ENCODE measurements at places on chromosomes 3 and 15. TPM values are rescaled to one million over a fixed set of nuclear protein-coding genes. Genes with fewer than 3 reads are reported as not detected.
A peak's percentile ranks its signal among the peaks of the same experiment; 100 is the strongest.

DNA sequence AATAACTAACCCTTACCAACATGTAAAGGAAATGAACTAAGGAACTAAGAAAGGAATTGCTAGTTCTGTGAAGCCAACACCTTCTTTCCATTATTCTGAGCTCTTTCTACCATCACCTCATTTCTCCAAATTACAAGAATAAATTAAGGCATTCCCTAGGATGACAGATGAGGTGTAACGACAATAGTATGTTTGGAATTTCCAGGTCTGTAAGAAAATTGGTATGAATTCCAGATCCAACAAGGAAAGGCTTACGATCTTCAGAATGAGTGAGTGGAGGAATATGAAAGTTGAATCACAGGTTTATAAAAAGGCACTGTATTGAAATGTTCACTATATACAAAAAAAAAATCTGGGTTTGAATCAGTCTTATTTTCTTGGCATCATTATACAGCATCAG, 4.5 kb upstream of the NANOGP8 start:
- DNase-seq, result no peak
- no peak overlapping the region for H3K4me3 ChIP-seq
- no peaks in the 10 kb centered on the region for H3K36me3 ChIP-seq
- H3K4me1 ChIP-seq, result peaks cover 5% of the 10 kb centered on the region
- H3K27ac ChIP-seq, result no peak overlapping the region

GRCh38 chr15:51837792-51838251, 8.4 kb downstream of the TMOD3 start:
- H3K36me3 ChIP-seq, result no peaks in the 10 kb centered on the region
- DNase-seq, result peak; percentile 13
- peaks cover 15% of the 10 kb centered on the region for H3K4me1 ChIP-seq

- no peaks in the 10 kb centered on the region for H3K4me1 ChIP-seq
- H3K4me3 ChIP-seq, result no peak overlapping the region
- H3K27me3 ChIP-seq, result no peaks in the 10 kb centered on the region
Observed at GRCh38 chr3:146903927-146904326, 298.8 kb upstream of the PLSCR5 start.

DNA sequence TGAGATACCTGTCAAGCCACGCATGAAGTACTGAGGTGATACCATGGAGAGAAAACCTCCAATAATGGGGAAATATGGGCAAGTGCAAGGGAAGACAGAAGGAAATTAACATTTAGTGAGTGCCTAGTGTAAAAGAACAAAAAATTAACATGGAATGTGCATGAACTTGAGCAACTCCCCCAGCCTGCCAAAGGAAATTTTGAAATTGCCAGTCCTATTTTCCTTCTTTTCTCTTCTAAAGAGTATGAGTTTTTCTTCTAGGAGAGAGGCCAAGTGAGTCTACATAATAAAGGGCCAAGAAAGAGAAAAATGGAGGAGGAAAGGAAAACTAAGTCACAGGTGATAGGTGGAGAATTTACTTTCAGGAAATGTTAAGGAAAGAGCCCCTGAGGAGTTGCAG, 602.4 kb upstream of the MDFIC2 start:
- H3K36me3 ChIP-seq, result no peaks in the 10 kb centered on the region
- no peak overlapping the region for H3K27ac ChIP-seq
- DNase-seq, result no peak

GRCh38 chr3:171453180-171453886, 6.9 kb downstream of the TNIK start:
- no peaks in the 10 kb centered on the region for H3K36me3 ChIP-seq
- peak; percentile 82 for DNase-seq
- no peak overlapping the region for H3K27ac ChIP-seq
- H3K27me3 ChIP-seq, result peaks cover 14% of the 10 kb centered on the region
- peaks cover 23% of the 10 kb centered on the region for H3K4me1 ChIP-seq

GRCh38 chr3:135690664-135691063, 274.9 kb upstream of the PPP2R3A start:
- DNase-seq, result peak; percentile 72
- peak overlapping the region; percentile 80 for H3K27ac ChIP-seq
- no peak overlapping the region for H3K4me3 ChIP-seq
- H3K4me1 ChIP-seq, result peaks cover 20% of the 10 kb centered on the region

- no peaks in the 10 kb centered on the region for H3K36me3 ChIP-seq
- DNase-seq, result no peak
- no peaks in the 10 kb centered on the region for H3K27me3 ChIP-seq
- H3K4me1 ChIP-seq, result peaks cover 26% of the 10 kb centered on the region
- H3K4me3 ChIP-seq, result no peak overlapping the region
- H3K27ac ChIP-seq, result no peak overlapping the region
Observed at GRCh38 chr15:70198441-70199123, 100.9 kb upstream of the TLE3 start.

The GOLGA8J gene
- total RNA-seq, result not detected

The NOX5 gene
- total RNA-seq, result not detected

The ANKDD1A gene
- 6.1 TPM for total RNA-seq
